ENCODE measurements at places on chromosomes 2 and 18.

DNA sequence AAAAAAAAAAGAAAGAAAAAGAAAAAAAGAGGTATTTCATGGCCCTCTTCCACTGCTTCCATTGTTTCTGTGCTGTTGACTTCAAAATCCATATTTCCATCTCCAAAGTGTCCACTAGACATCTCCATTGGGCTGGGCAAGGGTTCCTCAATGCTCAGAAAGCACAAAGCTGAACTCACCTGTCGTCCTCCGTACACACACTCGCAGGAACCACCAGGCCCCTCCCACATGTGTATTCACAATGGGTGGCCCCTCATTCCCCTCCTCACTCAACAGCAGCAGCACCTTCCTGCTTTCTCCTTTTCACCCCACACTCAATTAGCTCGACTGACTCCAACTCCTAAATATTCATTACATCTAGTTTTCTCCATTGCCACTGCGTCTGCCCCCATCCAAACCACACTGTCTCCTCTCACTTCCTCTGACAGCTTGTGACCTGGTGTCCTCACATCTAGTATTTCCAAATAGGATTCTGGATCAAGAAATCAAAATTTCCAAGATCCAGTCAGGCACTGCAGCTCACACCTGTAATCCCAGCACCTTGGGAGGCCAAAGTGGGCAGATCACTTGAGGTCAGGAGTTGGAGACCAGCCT is 25.2 kb downstream of the OSBPL1A start:
- no peak for DNase-seq

GRCh38 chr2:19649785-19650380 is 251.9 kb downstream of the TTC32 start:
- no peak for DNase-seq

GRCh38 chr18:64645753-64646152 is 496.9 kb upstream of the LINC00305 start:
- no peak for DNase-seq

DNA sequence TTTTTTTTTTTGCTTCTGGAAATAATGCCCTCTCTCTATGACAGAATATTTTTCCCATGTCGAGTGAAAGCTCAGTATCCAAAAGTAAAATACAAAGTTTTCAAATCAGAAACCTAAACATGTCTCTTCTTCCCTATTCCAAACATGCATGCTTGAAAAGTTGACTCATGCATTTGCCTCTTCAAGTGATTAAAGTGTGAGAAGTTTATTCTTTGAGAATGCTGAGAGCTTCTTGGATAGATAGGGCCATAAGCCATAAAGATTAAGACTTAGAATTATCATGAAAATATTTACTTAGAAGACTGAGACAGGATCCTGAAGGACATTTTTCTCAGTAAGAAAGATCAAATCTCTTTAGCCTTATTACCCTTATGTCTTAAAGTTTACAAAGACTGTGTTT is 98.6 kb upstream of the EPB41L5 start:
- DNase-seq = no peak

GRCh38 chr2:14936426-14936825 is 303.9 kb downstream of the LRATD1 start:
- DNase-seq = no peak

- DNase-seq = peak; percentile 35
These were observed 115.0 kb downstream of the CELF4 start for GRCh38 chr18:37450434-37451132.

GRCh38 chr2:161426922-161427663 is 11.0 kb downstream of the TBR1 start:
- no peak for DNase-seq

- DNase-seq = no peak
These were observed 238.8 kb downstream of the IKZF2 start for GRCh38 chr2:212912445-212913103.

Measured in NCI-H510A treated with DMSO at 0.1 percent for 48 hours (cell line).